Urothelium cell line (cell line): ENCODE measurements at places on chromosomes 1 and 21.
A peak's percentile ranks its signal among the peaks of the same experiment; 100 is the strongest.

GRCh38 chr1:978069-978834 is 3.6 kb downstream of the PERM1 start:
- no peak for DNase-seq

- no peak for DNase-seq
These were observed 104.4 kb downstream of the NFIA start for GRCh38 chr1:61186753-61187152.

DNA sequence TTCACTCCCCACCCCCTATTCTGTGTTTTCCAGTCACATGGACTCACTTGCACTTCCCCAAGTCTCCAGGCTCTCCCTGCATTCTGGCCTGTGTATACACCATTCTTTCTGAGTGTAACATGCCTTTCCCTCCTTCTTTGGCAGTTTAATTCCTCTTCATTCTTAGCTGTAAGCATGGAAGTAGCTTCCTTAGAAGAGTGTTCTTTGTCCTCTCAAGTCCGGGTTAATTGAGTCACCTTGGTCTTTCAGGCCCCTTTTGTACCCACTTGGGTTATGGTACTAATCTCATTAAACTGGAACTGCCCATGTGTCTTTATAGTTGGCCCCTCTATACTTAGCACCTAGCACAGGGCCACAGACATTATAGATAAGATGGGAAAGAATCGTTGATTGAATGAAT is 525.3 kb upstream of the ADGRL4 start:
- DNase-seq, result no peak

GRCh38 chr21:38289705-38290485 is 33.1 kb downstream of the KCNJ15 start:
- peak; percentile 33 for DNase-seq

GRCh38 chr1:61604684-61605083 is 120.3 kb downstream of the TM2D1 start:
- DNase-seq, result no peak
